H7 (cell line): ENCODE measurements at places on chromosomes 16 and 17.

DNA sequence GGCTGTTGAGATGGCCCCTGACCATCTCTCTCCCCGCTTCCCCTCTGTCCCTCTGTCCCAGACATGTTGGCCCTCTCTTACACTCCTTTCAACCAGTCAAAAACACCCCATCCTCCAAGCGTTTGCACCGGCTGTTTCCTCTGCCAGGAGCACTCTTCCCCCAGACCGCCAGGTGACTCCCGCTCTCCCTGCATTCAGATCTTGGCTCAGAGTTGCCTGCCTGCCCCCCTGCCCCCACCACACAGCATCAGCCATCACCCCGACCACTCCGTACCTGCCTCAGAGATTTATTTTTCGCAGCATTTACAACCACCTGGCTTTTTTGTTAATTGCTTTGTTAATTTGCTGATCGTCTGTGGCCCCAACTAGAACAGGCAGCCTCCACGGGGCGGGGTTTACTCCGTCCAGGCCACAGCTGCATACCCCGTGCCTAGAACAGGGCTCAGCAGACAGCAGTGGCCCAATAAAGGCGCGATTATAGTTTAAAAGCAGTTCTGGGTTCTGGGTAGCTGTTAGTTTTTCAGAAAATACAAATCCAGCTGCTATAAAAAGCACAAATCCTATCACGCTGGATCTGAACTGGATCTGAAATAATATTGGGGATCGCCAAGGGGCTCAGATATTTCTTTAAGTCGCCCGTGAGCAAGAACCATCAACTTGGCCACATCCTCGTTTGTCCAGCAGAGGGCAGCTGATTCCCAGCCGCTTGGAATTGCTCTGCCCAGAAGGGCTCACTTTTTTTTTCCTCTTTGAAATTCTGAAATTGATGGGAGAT lies 173.6 kb downstream of the IRF8 start:
- DNase-seq: peak; percentile 86

DNA sequence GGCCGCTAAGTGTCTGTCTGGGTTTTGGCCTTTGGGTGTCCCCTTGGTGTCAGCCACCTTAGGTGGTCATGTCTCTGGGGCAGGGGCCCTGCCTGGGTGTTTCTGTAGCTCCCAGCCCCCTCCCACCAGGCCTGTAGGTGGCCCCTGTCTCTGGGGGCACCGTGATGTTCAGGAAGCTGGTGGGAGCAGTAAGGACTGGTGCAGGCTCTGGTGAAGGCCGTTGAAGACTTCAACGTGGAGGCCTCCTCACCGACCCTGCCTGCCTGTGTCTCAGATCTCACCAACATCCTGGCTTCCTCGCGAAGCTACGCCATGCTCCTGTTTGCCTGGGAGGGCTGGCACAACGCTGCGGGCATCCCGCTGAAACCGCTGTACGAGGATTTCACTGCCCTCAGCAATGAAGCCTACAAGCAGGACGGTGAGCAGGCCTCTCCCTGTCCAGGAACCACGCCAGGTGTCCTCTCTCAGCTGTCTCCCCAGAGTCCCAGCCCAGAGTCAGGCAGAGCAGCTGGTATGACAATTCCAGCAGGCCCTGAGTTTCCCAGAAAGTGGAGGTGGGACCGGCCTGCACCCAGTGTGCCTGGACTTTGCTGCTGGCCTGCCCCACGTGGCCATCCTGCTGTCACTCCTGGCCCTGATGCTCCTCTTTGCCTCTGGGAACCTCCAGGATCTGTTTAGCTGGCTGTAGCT lies 2.8 kb downstream of the ACE start:
- no peak for DNase-seq

- no peak for DNase-seq
Observed at GRCh38 chr16:12199524-12199923, 223.0 kb downstream of the SNX29 start.

DNA sequence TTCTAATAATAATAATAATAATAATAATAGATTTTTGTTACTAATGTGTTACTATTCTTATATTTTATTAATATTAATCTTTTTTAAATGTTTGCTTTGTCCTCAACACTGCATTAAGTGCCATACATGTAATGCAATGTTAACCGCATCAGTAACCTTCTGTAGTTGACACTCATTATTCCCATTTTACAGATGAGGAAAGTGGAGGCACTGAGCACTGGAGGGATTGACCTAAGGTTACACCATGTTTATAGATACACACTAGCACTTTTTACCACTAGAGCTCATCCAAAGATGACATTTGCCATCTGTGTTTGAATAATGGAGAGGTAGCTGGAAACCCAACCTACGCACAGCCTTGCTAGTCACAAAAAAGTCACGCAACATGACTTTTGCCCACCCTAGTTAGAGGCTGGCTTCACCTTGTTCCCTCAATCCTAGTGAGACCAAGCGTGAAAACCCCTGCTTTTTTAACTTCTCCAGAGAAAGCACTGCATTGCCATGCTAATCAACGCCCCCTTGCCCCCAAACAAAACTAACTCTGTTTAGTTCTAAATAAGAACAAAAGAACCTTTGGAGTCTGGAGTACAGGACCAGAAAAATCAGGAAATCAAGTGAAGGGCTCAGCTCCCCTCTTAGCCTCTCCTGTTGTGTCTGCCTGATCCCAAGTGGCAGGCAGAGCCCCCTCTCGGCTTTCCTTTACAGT lies 2.3 kb downstream of the ARSG start:
- no peak for DNase-seq

- no peak for DNase-seq
Observed at GRCh38 chr16:3444032-3444388, 530 bp downstream of the NAA60 start.
